ENCODE measurements at places on chromosomes 6 and 20.

GRCh38 chr6:4849226-4850022, 73.2 kb downstream of the CDYL start:
- no peak for DNase-seq

- no peak for DNase-seq
These were observed 299.6 kb downstream of the TAF4 start for GRCh38 chr20:61765871-61766654.

DNA sequence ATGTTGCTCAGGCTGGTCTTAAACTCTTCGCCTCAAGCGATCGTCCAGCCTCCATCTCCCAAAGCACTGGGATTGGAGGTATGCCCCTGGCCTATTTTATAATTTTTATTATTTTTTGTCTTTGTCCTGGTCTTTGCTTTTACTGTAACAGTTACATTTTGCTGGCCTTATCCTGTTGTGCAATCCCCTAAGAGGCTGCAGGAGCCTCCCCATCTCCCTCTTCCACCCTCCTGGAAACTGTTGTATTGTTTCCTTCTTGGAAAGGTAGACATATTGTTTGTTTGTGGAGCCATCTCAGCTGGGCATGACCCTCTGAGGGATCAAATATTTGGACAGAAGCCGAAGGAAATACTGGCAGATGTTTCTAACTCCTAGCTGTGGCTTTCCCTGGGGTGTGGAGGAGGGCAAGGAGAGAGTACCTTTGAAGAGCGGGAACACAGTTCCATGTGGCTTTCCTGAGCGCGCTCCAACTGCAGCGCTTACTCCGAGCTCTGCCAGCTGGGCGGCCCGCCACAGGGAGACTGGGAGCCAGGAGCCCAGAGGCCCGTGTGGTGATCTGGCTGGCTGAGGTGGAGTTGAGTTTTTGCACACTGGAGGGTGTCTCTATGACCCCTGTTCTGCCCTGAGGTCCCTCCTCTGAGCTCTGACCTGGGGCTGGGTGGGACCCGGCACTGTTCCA, 4.9 kb downstream of the MAPK13 start:
- no peak for DNase-seq

- DNase-seq: no peak
These were observed 423.5 kb upstream of the SLC35B3 start for GRCh38 chr6:8858854-8859331.

- no peak for DNase-seq
These were observed 256.3 kb downstream of the CD83 start for GRCh38 chr6:14373648-14374437.

- no peak for DNase-seq
These were observed 327.3 kb downstream of the THBS2 start for GRCh38 chr6:168926306-168926705.

DNA sequence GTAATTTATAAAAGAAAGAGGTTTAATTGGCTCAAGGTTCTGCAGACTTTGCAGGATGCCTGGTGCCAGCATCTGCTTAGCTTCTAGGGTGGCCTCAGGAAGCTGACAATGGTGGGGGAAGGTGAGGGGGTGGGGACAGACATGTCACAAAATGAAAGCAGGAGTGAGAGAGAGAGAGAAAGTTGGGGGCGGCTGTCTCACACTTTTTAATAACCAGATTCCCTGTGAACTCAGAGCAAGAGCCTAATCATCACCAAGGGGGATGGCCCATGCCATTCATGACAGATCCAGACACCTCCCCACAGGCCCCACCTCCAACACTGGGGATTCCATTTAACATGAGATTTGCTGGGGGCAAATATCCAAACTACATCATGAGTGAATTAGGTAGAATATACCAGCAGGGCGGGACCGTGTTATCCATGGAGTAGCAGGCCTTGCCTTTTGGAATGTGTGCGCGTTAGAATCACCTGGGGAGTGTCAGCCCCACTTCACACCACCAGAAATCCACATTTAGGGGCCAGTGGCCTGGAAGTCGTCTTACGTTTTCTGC, 258.8 kb downstream of the CDH4 start:
- DNase-seq: no peak

DNA sequence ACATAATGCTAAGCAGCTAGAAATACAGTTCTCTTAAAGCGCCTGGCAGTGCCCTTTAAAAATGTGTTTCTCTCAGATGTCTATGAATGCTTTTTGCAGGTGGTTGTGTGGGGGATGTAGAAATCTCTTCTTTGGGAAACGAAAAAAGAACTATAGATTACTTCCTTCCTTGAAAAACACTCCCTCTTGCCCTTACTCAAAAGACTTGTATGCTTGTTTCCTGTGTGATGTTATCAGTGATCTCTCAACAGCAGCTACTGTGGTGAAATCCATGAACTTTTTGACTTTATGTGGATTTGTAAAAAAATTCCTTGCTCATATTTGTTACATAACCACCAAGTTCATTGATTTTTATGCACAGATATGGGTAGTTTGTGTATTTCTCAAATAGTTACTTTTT, 916.5 kb downstream of the QKI start:
- no peak for DNase-seq

GRCh38 chr6:33505548-33506370, 51.4 kb downstream of the ZBTB9 start:
- no peak for DNase-seq

DNA sequence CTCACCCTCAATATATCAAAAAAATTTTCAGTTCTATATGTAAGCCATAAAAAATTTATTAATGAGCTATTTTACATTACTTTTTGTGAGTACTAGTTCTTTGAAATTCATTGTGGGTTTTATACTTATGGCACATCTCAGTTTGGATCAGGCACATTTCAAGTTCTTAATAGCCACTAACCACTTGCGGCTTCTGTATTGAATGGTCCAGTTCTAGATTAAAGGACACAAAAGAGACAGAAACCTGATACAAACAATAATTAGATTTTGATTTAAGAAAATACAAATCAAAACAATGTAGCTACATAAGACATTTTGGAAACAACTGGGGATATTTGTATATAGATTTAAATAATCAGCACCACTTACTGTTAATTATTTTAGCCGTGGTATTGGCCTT, 86.6 kb upstream of the RNF24 start:
- DNase-seq: no peak

DNA sequence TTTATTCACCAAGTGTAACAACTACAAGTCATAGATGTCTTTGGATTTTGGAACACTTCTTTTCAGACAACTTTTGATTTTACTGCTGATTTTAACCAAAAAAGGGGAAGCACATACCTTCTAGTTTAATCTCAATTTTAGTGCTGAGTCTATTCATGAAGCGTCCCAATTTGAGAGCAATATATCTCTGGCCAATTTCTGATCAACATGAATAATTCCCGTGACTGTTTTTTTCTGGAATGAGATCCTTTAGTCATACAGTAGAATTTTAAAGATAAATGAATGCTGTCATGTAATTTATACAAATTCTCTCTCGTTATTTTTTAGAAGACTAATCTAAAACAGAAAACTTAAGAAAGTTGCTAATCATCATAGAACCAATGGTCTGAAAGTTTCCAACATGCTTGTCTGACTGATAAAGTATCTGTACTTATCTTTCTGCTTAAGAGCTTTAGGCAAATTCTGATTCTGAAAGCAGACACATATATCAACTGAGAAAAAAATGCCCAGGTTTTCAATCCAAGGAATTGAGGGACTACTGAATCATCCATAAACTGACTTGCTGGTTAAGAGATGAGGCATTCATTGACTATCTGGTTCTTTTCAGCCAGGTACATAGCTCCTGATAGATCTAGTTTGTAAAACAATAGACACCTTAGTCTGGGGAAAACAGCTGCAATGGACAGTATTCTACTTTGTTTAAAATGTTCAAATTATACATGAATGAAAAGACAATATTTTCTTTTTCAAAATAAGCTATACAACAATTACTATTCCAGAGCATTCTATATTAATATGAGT, 657.5 kb downstream of the RFPL4B start:
- DNase-seq: no peak

DNA sequence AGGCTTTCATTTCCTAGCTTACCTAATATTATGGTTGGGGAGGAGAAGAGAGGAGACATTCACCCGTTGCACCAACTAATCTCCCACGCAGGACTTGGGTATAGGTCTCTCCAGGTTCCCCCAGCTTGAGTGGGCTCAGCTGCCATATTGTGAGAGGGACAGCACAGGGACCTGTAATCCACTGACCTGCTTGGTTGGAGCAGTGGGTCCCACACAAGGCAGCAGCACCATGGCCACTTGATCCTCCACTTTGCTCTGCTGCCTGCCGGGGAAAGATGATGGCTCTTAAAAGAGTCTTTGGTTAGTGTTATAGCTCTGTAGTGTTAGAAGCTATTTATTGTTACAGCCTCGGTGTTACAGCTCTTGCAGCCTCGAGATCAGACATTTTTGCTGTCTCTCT, 22.5 kb upstream of the ECHDC1 start:
- DNase-seq: no peak

GRCh38 chr20:44792796-44793195, 17.6 kb downstream of the RIMS4 start:
- no peak for DNase-seq

DNA sequence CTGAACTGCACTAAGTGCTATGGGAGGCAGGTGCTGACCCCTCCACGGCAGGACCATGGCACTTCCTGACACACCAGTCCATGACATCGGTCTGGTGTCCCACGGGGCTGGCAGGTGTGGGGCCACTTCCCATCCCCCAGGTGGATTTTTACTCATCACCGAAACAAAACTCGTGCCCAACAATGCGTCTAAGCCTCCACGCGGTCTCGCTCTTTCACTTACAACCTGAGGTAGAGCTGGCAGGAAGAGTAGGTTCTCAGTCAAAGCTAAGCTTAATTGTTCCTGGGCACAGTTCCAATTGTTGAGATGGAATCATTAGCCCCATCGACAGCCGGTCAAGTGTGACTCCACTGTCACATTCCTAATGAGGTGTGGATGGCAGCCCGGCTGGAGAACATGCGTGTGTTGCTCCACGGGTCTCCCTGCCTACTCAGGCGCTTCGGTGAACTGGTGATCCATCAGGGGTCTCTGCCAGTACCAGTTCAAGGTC, 125.7 kb downstream of the SLC23A2 start:
- no peak for DNase-seq

GRCh38 chr6:43405354-43405753, 22.0 kb upstream of the ABCC10 start:
- no peak for DNase-seq

DNA sequence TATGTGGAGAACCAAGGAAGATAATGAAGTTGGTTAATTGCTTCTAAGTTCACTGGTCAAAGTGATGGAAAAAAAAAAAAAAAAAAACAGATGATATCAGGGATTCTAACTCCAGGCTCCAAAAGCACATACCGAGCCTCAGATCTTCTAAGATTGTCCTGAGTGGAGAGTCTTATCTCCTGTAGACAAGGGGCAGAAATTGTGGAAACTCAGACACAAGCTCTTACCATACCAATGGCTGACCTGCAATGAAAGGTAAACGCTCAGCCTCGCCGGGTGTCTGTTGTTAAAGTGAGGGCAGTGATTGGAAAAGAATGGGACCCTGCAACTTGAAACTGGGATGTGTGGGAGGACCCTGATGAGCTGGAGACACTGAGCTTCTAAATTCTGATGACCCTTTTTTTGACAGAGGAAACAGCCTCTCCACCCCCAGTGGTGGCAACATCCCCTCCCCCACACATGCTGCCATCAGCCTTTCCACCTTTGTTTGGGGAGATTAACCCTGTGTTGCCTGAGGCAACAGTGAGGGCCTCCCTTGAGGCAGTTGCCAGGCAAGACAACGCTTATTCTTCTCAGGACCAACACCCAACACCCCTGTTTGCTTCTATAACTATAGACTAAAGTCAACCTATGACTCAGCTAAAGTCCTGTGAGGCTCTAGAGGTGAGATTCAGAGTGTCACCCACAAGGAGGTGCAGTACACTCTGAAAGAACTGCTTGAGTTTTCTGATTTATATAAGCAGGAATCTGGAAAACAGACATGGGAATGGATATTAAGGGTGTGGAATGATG, 154.0 kb downstream of the THBS2 start:
- no peak for DNase-seq

DNA sequence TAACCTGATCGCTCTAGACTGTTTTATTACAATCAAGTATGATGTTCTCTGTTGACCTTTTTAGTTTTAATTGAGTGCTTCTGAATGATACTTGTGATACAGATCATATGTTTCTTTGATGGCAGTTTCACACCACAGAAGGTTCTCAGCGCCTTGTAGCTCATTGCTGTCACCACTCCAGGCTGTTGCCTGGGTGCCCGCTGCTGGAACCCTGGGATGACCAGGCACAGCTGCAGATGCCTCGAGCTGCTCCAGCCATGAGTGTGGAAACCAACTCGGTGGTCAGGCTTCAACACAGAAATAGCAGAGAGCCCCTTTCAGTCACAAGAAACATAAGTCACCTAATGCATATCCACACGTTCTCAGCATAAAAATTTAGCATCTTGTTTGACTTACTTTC, 112.7 kb downstream of the RPP40 start:
- no peak for DNase-seq

- no peak for DNase-seq
These were observed 109.3 kb downstream of the TRDN start for GRCh38 chr6:123527406-123527805.

DNA sequence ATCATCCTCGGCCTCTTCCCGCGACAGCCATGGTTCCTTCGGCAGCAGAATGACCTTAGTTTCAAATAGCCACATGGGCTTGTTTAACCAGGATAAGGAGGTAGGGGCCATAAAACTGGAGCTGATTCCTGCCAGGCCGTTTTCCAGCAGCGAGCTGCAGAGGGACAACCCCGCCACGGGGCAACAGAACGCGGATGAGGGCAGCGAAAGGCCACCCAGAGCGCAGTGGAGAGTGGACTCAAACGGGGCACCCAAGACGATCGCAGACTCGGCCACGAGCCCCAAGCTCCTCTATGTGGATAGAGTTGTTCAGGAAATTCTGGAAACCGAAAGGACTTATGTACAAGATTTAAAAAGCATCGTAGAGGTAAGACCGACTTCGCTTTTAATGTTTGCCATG, 131.8 kb upstream of the MTHFD1L start:
- no peak for DNase-seq

DNA sequence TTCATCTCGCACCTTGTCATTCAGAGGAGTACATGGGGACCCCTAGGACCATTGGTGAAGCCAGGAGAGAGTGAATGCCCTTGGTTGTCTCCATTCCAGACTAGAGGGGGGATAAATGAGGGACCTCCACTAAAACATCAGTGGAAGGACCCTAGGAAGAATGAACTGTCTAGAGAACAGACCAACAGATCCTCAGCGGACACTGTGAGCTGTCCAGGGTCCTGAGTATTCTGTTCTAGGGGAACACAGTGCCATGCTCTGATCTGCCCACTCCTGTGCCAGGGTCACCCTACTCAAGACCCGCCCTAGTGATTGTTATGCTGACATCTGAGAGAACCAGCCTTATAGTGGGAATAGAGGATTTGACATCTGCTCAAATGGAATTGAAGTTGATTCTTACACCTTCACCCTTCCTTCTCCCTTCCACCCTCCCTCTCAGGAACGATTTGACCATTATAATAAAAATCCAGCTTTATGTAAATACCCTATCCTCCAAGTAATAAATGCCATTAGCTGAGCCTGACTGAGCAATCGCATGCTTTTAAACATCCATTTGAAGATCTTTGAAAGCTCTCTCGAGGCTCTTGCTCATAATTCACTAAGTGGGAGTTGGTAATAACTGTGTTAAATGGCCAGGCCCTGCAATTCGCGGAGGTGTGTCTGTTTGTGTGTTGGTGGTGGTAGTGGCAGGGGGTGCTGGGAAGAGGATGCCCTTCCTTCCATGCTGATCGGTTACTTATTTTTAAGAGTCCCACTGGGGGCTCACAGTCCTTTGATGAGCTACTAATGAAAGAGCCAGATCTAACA, 43.6 kb upstream of the SLC32A1 start:
- no peak for DNase-seq

Data from stimulated activated CD8-positive, alpha-beta memory T cell treated with anti-CD3 and anti-CD28 coated beads, Interleukin-4, amount 100 ng/mL, for 4 hours (primary cell).